ENCODE measurements at places on chromosomes 2 and 18.

DNA sequence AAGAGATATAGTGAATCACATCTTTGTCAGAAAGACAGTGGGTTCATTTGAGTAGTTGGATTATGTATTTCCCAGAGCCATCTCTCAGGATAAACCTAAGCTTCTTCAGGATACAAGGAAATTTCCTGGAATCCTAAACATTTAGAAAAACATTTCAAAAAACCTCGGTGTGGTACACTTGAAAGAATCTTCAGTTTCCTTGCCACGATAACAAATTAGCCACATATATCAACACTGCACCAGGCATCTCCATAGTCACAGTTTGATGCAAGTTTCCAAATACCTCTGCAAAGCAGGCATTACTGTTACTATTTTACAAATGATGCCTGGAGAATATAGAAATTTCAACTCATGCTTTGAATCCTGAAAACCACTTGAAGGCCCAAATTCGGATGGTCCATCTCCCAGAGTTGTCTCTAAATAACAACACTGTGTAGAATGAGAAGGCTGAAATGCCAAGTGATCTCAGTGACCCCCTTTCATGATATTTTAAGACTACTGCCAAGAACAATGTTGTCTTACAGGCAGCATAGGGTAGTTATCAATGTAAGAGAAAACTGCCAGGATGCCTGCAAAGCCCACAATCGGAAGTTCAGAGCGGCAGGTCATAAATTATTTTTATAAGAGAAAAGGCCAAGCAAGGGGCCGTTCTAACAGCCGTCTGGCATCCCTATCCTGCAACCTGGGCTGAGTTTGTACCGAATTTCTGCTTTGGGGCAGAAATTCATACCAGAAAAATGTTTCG is 307.9 kb downstream of the TXNL1 start:
- DNase-seq, result no peak

DNA sequence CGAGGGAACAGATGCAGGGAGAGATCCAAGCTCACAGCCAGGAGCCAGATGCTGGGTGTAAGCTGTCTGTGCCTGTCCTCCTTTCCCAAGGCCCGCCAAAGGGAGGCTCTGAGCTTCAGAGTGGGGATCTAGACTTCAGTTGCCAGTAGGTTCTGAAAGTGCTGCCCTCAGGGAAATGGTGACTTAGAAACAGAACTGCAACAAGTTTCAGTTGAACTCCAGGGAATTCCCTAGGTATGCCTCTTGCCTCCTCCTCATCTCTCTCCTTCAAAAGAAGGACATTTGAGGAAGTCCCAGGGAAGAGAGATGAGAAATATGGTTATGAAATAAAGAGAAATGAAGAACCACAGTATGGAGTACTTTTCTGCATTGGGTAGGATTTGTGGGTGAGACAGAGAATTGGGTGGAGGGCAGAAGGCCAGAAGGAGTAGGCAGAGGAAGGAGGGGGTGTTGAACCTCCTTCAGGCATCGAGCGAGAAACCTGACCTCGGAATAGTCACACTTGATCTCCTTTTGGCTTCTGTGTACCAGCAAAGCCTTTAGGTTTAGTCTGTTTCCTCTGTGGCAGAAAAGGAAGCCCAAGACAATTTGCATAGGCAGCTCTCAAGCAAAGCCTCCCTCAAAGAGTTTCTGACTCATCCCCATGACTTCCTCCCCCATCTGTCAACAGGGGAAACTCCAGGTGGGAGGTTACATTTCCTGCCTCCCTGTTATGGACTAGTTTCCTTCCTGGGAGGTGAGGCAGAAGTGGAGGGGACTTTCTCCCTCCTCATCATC is 45.7 kb downstream of the QPCT start:
- peak; percentile 70 for DNase-seq

DNA sequence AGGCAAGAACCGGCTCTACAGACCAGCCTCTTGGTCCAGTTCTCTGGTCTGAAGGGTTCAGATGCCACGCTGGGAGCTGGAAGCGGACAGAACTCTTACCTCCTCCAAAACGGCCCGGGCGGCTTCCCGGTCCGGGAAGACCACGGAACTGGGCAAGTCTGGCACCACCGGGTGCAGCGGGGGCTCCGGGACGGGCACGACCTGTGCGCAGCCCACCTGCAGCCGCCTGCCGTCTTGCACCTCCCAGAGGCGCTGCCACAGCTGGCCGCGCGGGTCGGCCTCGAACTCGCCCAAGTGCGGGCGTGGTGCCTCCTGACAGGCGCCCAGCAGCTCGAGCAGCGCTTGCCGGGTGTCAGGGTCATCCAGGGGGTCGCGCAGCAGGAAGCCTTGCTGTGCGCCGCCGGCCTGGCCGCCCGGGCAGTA is 773 bp downstream of the CMPK2 start:
- DNase-seq, result no peak

DNA sequence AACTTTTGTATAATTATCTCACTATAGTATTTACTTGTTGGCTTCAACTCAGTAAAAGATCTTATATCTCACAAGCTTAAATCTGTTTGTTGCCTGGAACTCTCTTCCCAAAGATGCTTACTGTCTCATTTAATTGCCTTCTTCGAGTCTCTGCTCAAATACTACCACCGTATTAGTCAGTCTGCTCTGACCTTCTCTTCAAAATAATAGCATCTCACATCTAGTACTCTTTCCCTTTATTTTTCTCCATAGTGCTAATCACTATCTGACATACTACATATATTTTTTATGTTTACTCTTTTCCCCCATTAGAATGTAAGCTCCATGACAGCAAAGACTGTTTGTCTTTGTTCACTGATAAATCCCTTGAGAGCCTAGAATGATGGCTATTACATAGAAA is 10.6 kb upstream of the MPP4 start:
- no peak for DNase-seq

DNA sequence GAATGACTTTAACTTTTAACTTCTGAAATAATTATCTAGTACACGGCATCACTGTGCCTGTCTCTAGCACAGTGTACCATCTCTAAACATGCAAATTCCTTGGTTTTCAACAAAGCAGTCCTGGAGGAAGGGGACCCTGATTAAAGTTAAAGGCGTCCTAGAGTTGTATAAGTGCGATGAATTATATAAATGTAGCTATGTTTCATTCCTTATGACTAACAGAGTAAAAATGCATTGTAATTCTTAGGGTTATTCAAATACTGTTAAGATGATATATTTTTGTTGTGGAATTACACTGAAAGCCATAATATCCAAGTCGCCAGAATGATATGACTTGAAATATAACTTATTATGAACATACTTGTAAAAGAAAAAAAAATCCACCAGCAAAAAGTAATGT is 544.9 kb upstream of the LINC00305 start:
- DNase-seq, result no peak

GRCh38 chr2:128494640-128495321 is 176.1 kb upstream of the HS6ST1 start:
- DNase-seq, result no peak

DNA sequence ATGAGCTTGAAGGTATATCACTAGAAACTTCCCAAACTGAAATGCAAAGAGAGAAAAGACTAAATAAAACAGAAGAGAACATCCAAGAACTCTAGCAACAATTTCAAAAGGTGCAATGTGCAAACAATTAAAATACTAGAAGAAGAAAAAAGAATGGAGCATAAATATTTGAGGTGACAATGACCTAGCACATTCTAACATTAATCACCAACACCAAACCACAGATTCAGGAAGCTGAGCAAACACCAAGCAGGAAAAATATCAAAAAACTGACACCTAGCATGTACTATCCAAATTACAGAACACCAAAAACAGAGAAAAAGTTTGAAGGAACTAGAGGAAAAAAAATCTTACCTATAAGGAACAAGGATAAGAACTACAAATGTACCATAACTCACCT is 460.8 kb downstream of the IRS1 start:
- DNase-seq, result no peak

DNA sequence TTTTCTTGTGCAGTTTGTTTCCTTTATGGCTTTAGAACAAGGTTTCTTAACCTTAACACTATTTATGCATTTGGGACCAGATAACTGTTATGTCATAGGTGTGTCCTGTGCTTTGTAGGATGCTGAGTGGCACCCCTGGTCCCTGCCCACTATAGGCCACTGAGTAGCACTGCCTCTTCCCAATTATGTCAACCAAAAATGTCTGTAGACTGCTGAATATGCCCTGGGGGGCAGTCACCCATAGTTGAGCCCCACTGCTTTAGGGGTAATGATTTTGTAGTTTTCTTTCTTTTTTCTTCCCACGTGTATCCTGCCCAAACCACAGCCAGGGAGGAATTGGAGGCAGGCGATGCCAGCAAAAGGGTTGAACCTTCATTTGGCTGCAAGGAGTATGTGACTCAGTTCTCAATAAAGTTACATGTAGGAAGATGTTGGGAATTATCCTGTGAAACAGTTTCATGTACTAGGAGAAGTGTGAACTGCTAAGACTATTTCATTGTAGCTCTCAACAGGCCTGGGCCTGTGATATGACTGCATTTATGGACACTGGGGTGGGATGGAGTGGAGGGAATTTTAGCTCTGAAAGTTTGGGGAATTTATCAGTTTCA is 65.7 kb downstream of the FMNL2 start:
- DNase-seq, result no peak

GRCh38 chr2:182110347-182110746 is 124.7 kb downstream of the PPP1R1C start:
- no peak for DNase-seq

DNA sequence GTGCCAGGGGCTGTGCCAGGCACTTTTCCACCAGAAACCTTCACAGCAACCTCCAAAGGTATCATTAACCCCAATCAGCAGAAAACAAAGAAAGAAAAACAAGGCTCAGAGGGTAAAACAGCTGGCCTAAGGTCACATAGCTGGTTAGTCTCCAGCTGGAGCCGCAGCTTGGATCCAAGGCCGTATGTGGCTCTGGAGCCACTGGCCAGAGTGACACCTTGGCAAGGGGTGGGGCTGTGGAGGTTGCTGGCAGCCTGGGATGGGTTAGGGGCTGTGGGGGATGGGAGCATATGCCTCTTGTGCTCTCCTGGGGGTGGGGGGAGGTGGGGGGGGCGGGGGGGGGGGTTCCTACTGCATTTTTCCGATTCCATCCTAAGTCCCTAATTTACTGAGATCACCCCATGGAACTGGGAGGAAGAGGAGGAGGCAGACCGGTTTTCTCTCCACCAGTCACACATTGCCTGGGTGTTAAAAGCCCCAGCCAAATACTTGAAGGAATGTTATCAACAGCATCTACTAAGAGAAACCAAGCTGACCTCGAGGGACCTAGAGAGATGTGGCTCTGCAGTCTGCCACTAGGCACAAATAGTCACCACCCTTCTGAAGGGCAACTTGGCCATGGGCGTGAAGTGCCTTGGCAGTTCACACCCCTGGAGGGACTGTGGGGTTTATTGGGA is 8.0 kb downstream of the HAAO start:
- no peak for DNase-seq

- no peak for DNase-seq
Measured at GRCh38 chr2:137960223-137960622, 4.0 kb upstream of the HNMT start.

DNA sequence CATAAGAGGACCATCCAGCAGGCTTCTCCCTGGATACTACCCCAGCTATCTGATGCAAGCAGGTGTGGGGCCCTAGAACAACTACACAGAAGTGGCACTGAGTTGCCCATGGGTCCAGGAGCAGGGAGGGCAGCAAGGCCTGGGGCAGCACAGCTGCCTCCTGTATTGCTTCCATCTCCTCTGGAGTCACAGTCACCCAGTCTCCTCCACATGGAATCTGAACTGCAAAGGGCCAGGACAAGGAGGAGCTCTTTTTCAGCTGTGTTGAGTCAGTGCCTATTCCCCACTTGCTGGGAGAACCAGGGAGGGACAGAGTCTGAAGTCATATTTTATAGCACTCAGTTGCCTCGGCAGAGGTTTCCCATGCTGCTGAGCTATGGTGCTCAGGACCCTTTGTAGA is 67.9 kb upstream of the ALPP start:
- DNase-seq, result no peak

DNA sequence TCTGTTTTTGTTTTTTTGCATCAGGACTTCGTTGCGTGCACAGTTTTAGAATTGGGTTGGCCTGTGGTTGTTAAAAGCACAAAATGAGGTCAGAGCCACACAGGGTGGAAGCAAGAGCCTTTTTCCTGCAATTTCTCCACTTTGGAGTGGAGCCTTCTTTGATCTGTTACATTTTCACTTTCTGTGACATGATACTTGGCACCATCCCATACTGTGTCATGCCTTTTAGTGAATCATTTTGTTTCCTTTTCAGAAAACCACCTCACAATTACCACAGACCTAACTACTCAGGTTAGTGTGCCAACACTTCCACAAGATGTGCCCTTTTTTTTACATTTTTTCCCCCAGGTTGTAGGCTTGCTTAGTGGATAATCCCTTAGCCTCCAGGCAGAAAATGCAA is 32.5 kb downstream of the MERTK start:
- peak; percentile 28 for DNase-seq

GRCh38 chr2:11870064-11870463 is 123.6 kb downstream of the LPIN1 start:
- no peak for DNase-seq

- DNase-seq, result peak; percentile 12
Measured at GRCh38 chr2:235268535-235268934, 225.3 kb upstream of the AGAP1 start.

DNA sequence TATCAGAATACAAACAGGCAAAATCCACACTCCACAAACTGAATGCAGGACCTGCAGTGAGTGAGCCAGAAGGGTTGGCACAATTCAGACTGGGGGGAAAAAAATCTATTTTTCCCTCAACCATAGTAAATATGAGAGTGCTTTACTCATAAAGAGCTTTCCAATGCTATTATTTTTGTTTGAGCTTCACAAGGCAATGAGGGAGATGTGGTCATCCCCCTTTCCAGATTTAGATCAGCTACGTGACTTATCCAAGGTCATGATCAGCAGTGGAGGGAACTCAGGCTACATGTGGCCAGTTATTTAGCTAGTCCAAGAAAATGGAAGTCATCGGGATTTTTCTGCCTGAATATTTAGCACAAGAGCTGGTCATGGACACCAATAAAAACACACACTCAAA is 120.4 kb upstream of the KLF7 start:
- DNase-seq, result no peak

GRCh38 chr18:60448487-60449267 is 76.1 kb upstream of the MC4R start:
- no peak for DNase-seq

DNA sequence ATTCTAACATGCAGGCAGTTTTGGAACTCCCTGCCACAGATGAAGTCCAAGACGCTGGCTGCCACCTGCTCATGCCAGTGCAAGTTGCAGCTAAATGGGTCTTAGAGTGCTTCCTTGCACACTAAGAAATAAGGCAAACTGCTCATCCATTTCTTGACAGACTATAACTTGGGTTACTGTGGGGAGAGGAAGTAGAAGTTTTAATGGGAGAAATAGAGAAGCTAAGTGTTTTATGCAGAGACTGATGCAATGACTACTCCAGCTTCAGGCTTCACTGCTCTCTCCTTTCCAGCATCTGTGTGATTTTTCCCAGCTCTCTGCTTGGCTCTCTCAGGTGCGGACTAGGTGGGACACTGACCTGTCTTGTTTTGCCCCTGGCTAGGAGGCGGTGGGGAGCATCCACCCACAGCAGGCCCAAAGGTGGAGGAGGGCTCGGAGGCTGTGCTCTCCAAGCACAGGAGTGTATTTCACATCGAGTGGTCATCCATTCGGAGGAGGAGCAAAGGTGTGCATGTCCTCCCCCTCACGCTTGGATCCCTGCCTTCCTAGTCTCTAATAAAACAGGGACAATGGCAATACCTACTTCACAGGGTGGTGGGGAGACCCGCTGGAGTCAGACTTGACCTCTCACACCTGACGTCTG is 48.2 kb downstream of the SLC14A2 start:
- no peak for DNase-seq

GRCh38 chr18:47929681-47930198 is 719 bp downstream of the SMAD2 start:
- peak; percentile 31 for DNase-seq

Data from HFFc6 (cell line).